AG09319 (cell line): ENCODE measurements at places on chromosomes 3 and 15.

DNA sequence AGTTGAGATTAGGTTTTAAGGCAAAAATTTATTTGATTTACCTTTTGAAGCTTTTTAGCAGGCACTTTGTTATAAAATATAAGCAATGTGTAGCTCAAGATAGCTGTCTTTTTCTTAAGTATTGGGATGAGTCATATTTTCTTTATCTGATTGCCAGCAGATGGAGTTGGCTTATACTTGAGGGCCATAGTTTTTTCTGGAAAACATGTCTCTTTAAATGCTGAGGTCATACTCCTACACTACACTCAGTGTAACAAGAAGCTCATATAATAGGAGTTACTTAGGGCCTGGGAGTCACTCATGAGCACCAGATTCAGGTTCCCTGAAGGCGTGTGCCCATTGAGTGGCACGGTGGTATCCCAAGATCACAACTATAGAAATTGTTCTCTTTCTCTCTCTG is 579.8 kb downstream of the EDEM1 start:
- DNase-seq: no peak

DNA sequence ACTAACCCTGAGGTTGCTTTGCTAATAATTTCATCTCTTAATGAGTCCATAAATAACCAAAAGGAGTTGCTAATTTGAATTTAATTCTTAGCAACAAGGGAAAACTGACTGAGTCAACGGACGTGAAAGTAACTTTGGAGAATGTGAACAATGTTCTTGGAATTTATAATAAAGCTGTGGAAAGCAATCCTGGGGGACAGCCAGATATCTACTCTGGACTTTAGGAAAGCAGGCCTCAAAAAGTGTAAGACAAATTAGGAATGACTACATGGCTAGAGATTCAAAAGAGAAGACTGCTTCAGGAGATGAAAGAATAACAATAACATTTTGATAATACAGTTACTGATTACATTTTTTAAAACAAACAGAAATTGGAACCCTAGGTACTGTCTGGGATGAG is 318.4 kb upstream of the COL8A1 start:
- DNase-seq: peak; percentile 65

DNA sequence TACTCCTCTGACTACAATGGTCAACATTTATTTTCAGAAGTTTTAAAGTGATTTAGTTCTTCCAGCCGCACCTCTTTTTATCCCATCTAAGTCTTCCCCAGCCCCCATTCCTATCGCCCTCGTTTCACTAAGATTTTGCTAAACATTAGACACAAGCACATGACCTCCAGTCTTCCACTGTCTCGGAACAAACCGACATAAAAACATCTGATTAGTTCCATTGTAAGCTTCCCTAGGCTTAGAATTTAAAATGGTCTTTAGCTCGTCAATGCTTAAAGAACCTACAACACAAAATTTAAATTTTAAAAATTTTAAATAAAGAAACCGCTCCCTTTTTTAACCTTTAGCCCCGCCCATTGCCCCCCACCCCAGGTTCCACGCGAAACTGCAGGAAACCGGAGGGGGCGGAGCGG is 284 bp upstream of the TSC22D2 start:
- DNase-seq: no peak

DNA sequence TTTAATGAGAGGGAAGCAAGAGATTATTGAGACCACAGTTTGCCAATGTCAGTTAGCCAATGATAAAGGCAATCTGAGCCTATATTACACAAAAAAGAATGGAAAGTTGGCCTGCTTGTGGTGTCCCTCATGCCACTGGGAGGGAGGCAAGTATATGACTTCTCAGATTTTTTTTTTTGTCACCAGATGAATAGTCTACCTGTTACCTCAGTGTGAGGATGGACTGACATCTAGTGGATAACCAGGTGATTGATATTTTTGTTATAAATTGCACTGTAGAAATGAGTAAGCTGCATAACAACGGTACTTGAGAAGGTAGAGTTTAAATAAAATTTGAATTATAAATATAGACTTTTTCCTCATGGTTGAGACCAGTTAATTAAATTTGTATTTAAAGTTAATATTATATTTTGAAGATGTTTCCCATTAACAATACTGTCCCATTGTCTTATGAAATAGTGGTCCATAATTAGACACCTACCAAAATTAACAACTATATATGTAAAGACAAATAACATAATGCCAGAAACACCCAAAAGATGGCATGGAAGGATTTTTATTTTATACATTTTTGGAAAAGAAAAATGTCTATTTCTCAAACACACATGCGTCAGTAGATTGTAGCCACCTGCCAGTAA is 237.8 kb upstream of the GADL1 start:
- no peak for DNase-seq

GRCh38 chr15:31130576-31131237 is 29.2 kb upstream of the TRPM1 start:
- no peak for DNase-seq

DNA sequence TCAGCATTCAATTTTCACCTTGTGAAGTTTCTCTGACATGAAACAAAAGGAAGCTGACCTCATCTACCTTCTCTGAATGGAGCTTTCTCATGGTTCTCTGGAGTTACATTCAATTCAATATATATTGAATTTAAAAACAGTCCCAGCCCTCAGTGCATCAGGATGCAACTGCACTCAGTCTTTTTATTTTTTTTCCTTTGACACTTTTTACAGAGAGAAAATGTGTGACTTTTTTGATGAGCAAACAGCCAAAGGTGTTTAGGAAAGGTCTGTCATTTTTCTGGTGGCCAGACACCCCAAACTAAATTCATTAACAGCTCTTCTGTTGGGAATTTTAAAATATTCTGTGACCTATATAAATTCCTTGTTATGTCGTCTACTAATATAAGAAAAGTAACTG is 19.3 kb upstream of the SNRK start:
- no peak for DNase-seq

- DNase-seq: no peak
These were observed 18.3 kb downstream of the PODXL2 start for GRCh38 chr3:127647166-127647844.

DNA sequence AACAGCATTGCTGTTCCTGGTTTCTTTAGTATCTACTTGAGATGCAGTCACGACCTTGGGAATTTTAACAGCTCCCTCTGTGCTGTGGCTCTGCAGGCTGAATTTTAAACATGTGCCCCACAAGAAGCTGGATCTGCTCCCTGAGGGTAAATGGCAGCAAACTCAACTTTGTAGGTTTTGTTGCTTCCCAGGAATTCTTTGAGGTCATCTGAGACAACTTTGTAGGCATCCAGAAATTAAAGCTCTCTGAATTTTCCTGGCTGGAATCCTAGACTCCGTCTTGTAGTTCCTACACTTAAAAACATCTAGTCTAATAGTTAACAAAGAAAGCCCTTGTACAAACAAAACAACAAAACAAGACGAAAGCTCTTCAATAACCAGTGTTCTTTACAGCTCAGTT is 366.3 kb downstream of the FEZF2 start:
- peak; percentile 44 for DNase-seq

DNA sequence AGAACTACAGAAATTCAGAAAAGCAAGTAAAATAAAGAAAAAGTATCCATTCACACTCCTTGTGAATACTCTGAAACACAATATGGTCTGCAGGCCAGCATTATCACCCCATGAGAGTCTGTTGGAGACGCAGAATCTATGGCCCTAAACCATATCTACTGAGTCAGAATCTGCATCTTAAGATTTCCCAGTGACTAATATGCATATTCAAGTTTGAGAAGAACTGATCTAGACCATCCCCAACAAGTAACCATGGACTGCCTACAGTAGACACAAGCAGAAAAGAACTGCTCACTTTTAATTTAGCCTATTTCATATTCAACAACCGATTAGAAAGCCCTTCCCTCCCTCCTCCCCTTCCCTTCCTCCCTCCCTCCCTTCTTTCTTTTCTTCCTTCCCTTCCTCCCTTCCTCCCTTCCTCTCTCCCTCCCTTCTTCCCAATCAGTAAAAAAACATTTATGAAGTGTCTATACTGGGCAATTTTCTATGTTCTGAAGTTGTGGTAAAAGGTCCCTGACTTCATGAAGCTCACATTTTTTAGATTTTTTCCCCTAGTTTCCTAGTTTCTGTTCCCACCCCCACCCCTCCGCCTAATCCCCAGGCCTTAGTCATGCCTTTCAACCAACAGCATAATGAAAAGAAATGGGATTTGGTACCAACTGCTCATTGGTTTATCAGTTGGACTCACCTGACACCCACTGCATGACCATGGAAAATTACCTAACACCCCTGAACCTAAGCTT is 125.2 kb downstream of the CNTN3 start:
- DNase-seq: no peak

DNA sequence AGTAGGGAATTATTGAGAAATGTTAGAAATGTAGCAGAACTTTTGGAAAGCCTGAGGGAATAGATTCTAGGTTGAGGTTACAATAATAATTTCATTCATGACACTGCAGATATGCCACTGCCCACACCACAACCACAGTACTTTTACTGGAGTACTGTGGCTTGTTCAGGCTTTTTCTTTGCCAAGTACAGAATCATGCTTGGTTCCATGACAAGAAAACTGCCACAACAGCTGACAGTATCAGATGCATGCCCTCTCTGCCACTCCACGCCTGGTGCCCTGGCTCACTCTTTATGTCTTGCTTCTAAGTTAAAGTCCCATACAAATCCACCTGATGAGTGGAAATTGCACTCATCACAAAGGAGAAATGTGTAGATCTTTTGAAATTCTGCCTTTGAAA is 398.6 kb downstream of the ZIC1 start:
- no peak for DNase-seq

GRCh38 chr3:154120961-154121700 is at the start of gene ARHGEF26:
Gene ARHGEF26 (plus strand): TSS chr3:154121390. CDS start chr3:154121993, 603 bp downstream.
- DNase-seq: peak; percentile 12

DNA sequence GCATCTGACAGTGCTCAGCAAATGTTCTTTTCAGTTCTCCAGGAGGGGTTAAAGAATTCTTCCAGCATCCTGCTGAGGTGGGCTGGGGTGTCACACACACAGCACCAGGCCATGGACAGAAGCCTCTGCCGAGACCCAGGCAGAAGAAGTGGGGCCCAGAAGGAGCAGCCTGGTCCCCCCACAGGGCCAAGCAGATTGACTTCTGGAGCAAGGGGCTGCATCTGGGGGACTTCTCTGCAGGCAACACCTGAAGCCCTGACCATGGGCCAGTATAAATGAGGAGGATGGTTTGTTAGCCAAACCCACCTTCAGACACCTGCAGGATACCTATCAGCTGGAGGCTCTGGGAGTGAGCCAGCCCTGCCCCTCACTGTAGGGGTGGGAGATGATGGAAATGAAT is 16.2 kb upstream of the TMEM40 start:
- no peak for DNase-seq

GRCh38 chr15:33126559-33127290 is 67.8 kb downstream of the FMN1 start:
- DNase-seq: peak; percentile 94

DNA sequence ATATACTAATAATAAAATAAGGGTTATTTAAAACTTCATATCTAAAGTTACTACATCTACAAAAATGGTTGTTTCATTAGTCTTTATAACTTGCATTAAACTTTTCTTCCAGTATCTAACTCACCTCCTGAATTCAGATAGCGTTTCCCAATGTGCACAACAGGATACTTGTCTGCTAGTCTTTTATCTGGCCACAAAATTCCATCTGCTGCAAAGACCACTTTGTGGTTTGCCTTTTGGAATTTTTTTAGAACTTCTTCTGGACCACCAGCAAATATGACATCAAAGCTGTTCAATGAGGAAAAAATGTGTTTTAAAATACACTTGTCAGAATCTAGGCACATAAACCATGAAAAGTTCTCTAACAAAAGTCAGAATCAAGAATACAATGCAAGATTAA is 50.8 kb downstream of the PLOD2 start:
- DNase-seq: no peak

DNA sequence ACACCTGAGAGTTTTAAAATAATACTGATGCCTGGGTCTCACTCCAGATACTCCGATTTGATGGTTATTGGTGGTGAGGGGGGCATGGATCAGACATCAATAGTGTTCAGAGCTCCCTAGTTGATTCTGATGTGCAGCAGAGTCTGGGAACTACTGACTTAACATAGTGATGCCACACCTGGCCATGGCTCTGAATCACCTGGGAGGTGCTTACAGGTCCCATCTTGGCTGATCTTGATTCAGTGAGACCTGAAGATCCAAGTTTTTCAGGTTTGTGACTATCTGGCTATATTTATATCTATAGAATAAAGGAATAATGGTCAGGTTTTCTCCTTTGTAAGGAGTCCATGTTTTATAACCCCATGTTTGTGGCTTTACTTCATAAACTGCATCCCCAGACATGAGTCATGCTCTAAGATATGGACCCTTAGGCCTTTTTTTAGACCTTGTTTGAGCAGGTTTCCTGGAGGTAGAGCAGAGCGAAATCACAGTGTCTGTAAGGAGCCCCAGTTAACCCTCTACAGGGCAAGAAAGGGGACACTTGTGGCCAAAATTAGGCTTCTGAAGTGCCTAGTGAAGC is 101.4 kb downstream of the LARS2 start:
- DNase-seq: no peak

DNA sequence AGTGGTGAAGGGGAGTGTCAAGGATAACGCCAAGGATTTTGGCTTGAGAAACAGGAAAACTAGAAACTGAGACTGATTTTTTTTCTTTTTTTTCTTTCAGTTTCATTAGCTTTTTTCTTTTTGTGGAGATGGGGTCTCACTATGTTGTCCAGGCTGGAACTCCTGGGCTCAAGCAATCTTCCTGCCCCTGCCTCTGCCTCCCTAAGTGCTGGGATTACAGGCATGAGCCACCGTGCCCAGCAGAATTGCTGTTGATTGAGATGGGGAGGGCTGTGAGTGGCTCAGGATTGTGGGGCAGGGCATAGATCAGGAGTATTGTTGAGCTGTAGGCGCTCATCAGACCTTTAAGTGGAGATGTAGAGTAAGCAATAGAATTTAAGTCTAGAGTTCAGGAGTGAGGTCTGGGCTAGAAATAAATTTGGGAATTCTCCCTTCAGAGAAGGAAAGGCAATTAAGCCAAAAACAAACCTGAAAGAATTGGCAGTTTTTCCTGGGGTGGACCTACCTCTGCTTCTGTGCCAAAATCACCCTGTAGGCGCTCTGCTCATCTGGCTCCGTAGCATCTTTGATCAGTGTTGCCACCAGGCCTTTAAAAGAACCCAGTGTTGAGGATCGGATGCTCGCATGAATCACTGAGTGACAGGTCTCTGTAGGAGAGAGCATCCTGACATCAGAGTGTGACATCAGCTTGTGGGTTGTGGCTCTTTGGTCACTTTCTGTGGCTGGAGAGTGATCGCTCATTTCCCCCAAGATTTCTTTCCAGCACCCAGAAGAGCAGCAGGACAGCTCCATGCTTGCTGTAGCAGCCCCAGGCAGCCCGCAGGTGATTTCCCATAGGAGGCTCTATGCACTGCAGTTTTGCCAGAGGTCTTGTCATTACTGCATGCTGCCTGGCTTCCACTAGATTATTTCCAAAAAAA is 15.8 kb downstream of the ABHD17C start:
- no peak for DNase-seq

- DNase-seq: no peak
These were observed 177.1 kb upstream of the ICE2 start for GRCh38 chr15:60656041-60656440.

GRCh38 chr3:114406286-114406685 is 112.5 kb downstream of the TIGIT start:
- DNase-seq: peak; percentile 38

DNA sequence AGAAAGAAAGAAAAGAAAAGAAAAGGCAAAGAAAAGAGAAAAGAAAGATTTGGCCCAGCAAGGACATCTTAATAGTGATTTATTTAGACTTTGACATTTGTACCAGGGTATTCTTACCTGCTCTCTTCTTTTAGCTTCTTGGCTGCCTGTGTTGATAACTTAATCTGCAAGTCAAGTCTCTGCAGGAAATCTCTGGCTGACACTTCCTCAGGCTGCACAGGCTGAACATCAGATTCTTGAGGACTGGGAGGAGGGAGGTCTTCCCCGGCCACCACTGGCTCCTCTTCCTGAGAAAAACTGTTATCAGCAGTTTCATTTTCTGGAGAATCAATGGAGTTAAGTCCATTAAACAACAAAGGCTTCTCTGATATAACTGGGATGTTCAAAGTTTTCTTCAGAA is 12.8 kb downstream of the LYSMD2 start:
- no peak for DNase-seq
